ENCODE measurements at places on chromosomes 1 and 21. TPM values are rescaled to one million over a fixed set of nuclear protein-coding genes. Genes with fewer than 3 reads are reported as not detected.

GRCh38 chr1:167551362-167551761, 2.2 kb downstream of the CREG1 start:
- DNase-seq: no peak

Gene TRIM45
- total RNA-seq: 8.0 TPM

- no peak for DNase-seq
Measured at GRCh38 chr1:221606256-221606655, 135.6 kb downstream of the DUSP10 start.

GRCh38 chr1:230827801-230828200, 40.5 kb downstream of the C1orf198 start:
- no peak for DNase-seq

Gene KCNK2
- total RNA-seq: 7.2 TPM

DNA sequence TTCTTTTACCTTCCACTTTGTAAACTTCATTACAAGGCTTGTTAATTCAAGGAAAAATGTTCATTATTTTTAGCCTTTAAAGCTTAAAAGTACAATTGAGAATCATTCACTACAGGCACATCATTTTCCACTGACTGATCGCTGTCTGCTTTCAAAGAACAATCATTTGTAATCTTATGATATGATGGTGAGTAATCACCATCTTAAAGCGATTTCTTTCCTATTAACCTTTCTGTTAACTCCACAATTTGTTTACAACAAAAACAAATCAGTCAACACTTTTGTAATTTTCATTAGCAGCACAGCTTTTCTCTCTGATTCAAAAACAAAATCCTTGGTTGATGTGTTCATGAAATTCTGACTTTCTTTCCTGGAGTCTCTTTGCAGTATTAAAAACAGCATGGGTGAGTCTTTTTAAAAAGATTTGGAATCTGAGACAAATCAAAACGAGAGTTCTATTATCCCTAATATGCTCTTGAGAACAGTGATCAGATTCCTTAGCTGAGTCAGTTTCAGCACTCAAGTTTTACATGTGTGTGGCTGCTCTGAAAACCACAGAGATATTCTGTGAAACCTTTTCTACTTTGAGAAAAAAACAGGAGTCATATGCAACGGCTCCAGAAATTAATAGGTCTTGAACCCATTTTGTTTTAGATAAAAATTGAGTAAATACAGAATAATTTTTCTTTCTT, 145.8 kb upstream of the TMPRSS15 start:
- DNase-seq: no peak

DNA sequence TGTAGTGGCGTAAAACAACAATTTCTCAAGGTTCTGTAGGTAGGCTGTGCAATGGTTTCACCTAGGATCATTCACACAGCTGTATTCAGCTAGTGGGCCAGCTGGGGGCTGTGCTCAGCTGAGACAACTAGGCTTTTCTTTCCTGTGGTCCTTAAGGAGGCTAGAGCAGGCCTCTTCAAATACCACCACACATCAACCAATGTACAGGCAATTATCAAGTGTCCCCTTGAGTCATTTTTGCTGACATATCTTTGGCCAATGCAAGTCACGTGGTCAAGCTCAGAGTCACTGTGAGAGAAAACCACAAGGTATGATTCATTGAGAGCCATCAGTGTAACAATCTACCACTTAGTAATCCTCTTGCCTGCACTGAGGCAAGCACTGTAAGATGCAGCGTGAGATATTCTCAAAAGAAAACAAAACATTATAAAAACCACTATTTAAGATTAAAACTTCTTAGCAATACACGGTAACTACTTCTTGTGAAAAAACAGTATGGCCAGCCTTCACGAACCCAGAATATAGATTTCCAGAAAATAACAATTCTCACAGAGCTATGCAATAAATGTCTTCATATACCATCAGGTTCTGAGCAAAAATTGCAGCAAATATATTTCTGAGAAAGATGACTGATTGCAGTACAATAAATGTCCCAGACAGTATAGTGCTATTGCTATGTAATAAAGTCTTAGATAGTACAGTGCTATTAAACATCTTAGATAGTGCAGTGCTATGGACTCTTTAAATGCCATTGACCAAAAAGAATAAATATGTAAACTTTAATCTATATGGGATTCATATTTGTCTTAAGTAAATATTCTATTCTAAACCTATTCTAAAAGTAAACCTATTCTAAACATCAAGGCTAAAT, 55.3 kb downstream of the NME7 start:
- no peak for DNase-seq

DNA sequence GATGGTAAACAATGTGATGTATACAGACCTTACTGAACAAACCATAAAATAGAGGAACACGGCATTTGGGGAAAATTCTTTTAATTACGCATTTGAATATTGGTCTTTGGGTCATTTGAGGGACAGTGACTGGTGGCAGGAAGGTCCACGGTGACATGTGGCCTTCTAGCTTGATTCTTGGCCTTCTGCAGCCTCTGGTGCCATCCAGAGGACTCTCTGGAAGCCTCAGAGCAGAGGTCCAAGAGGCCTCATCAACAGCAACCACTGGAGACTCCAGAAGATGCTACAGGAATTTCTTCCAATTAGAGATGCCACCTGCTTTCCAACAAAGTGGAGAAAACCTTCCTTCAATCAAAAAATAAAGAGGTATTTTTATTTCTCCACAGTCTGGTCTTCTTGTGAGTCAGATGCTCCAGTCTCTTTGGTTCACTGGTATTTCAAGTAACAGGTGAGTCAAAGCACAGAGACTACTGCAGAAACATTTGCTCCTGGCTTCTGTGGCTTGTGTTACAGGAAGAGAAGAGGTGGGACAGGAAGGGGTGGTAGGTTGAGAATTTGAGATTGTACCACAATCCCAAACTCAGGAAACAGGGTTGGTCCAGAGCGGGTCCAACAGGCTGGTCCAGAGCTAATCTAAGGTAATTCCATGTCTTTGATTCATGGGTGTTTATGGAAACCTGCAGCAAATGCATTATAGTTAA, 2.7 kb upstream of the F5 start:
- no peak for DNase-seq

Gene UTS2
- not detected for total RNA-seq

DNA sequence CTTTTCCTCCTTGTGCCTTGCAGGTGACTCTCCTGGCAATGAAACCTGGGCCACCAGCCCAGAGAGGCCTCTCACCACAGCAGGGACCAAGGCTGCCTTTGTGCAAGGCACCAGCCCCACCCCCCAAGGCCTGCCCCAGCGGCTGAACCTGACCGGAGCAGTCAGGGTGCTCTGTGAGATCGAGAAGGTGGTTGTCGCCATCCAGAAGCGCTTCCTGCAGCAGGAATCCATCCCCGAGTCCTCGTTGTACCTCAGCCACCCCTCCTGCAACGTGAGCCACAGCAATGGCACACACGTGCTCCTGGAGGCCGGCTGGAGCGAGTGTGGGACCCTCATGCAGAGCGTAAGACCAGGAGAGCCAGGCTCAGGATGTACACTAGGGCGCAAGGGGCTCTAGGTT, 51.7 kb downstream of the UMODL1 start:
- no peak for DNase-seq

DNA sequence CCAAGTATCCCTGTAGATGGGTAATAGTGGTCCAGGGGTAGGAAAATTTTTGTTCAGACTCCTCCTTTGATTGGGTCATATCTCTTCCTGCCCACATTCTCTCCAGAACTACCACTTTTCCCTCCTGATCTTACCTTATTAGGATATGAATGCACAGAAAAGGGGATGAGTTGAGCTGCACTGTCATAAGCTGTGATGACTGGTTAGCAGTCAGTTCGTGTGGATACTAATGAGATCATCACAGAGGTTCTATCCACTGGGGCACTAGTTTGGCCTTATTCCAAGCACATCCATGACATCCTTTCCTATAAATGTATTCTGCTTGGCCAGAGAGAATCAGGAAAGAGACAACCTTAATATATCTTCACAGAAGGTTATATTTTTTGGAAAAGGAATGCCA, 22.1 kb upstream of the TBX15 start:
- no peak for DNase-seq

DNA sequence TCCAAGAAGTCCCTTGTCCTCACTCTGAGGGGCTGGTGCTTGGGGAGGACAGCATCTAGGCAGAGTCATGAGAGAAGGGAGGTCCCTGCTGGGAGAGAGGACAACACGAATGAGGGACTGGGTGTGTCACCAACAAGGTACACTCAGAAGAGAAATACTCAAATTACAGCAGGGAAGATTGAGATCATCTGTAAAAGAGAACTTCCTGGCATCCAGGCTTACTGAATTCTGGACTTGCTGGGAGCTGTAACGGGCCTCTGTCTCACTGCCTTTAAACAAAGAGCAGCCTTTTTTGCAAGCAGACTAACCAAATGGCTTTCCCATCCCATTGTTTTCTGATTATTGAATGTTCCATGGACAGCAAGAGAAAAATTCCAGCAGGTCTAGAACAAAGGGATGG, 195.7 kb upstream of the RAB4A start:
- no peak for DNase-seq

GRCh38 chr1:15870421-15870820, 22.9 kb downstream of the SPEN start:
- DNase-seq: no peak

Gene ADAMTSL4
- 48.2 TPM for total RNA-seq

GRCh38 chr21:36584980-36585940, 105.3 kb upstream of the CLDN14 start:
- no peak for DNase-seq

Gene RBBP5
- total RNA-seq: 13.7 TPM

Gene MEGF6
- total RNA-seq: 22.2 TPM

DNA sequence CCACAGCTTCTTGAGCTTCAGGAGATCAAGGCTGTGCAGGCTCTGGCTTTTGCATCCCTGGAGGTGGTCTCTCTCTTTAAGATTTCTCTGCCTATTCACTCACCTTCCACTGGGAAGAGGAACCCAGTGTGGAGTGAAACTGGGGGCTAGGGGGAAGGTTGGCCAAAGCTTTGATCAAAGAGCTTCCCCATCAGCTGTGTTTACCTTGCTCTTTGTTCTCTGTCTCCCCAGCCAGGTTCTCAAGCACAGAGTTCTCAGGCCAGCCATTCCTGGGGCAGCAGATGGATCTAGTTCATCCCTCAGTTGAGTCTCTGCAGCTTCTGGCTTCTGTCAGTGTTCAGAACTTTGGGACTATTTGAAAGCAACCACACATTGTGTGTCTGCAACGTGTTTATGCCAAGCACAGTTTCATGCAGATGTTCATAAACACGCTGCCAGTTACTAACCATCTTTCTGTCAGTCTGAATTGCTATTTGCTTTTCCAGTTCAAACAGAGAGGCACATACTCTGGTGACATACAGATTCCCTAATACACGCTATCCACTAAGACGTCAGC, 17.2 kb upstream of the MRPS14 start:
- no peak for DNase-seq

- DNase-seq: peak; percentile 74
Measured at GRCh38 chr1:155983191-155984024, 5.1 kb upstream of the ARHGEF2 start.

- DNase-seq: no peak
Measured at GRCh38 chr1:25469177-25469576, 38.5 kb downstream of the MACO1 start.

DNA sequence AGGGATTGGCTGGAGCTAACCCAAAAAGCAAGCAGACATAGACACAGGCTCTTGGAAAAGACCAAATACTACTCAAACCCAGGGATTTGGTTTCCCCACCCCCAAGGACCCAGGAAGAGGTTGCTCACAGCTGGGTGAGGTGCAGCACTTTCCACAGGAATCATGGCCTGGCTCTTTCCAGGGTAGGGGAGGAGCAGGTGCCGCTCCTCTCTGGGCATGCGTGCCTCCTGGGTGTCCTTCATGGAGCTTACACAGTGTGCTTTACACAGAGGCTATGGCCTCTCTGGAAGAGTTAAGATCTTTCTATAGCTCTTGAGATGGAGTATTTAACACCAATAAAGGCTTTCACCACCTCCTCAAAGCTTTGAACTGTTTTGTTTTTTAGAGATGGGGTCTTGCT, 88.3 kb downstream of the CD58 start:
- DNase-seq: no peak

- no peak for DNase-seq
Measured at GRCh38 chr1:5423109-5423508, 569.1 kb downstream of the NPHP4 start.

GRCh38 chr1:189499736-189500135, 977.9 kb downstream of the BRINP3 start:
- no peak for DNase-seq

Gene ARTN
- total RNA-seq: 5.7 TPM

Gene RIPPLY3
- 0.18 TPM for total RNA-seq

DNA sequence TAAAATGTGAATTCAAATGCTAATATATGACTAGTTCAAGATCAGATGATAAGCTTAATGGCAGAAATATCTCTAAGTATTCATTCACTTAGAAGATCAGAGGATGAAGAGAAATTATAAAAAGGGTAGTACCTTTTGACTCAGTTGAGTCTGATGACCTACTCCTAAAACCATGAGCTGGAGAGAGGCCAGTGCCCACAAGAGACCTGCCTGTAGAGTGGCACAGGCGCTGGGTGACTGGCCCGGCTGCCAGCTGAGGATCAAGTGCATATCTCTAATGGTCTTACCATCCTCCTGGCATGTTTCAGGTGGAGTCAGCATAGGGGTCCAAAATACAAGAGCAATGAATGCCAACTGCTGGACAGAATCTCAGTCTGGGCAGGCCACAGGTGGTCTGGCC, 14.1 kb downstream of the DDAH1 start:
- no peak for DNase-seq

DNA sequence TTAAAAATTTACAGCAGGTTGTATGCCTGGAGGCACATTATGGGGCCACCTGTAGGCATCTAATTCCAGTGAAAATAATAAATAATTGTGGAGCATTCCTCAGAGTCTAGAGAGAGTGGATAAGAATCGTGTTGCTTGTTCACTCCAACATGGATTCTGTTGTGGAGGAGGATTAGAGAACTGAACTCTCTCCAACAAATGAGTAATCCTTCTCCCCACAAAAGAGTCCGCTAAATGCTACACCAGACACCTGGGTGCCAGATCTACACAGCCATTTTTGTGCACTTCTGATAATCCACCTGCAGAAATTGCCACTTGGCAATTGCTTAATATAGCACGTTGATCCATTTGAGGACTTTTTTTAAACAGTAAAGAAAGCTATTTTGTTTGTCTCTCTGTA, 113.7 kb upstream of the DPYD start:
- DNase-seq: no peak

Gene VSIG8
- not detected for total RNA-seq

- peak; percentile 50 for DNase-seq
Measured at GRCh38 chr1:197441999-197442414, 174.0 kb downstream of the CRB1 start.

- DNase-seq: no peak
Measured at GRCh38 chr1:222373831-222374602, 173.9 kb downstream of the HHIPL2 start.

GRCh38 chr1:121483234-121483633, 298.5 kb downstream of the SRGAP2C start:
- DNase-seq: no peak

DNA sequence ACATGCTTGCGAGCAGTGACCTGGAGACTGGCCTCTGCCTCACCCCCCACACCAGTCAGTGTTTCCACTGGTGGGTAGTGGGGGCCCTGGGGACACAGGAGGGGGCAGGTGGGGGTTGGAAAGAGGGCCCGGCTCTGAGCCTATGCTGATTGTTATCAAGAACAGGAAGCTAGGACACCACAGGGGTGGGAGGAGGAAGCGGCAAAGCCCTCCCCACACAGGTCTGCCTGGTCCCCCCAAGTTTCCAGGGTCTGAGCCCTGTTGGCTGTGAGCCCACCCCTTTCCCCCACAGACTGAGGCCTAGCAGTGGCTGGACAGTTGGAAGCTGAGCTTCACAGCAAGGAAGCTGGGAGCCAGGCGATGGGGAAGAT, 1.6 kb upstream of the PTPN7 start:
- DNase-seq: no peak

GRCh38 chr1:38308780-38309179, 262.2 kb upstream of the POU3F1 start:
- DNase-seq: no peak

- no peak for DNase-seq
Measured at GRCh38 chr21:42148097-42148496, 70.8 kb upstream of the ABCG1 start.

Gene UQCRHL
- 0.96 TPM for total RNA-seq
